ENCODE measurements at places on chromosomes 16 and 17. TPM values are rescaled to one million over a fixed set of nuclear protein-coding genes. Genes with fewer than 3 reads are reported as not detected.

DNA sequence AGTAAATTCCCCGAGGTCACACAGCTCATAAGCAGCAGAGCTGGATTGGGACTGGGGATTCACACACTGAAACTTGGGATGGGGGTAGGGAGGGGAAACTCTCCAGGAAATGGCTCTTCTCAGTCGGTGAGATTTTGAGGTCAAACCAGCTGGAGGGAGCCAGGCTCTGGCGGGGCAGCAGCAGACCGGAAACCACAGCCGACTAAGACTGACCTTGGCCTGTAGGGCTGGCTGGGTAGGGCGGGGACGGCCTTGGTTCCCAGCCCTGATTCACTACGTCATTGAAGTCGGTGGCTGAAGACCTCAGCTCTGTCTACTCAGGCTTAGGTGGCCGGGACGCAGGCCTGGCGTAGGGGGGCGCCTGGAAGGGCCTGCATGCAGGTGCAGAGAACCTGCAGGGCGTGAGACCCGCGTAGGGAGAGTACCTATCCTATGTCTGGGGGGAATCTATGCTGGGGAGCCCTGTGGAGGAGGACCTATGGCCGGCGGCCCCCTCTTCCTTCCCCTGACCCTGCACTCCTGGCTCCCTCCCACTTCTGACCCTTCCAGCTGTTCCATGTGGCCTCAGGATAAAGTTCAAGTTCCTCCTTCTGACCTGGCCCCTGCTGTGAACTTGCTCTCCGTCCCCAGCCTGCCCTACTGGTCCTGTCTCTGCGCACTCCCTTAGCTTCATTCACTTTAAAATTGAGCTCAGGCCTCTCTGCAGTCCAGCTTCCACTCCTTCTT is 11.9 kb upstream of the SLC4A1 start:
- H3K27me3 ChIP-seq = no peaks in the 10 kb centered on the region
- no peak overlapping the region for H3K4me3 ChIP-seq
- no peak overlapping the region for H3K27ac ChIP-seq
- H3K36me3 ChIP-seq = no peaks in the 10 kb centered on the region
- no peak for DNase-seq

DNA sequence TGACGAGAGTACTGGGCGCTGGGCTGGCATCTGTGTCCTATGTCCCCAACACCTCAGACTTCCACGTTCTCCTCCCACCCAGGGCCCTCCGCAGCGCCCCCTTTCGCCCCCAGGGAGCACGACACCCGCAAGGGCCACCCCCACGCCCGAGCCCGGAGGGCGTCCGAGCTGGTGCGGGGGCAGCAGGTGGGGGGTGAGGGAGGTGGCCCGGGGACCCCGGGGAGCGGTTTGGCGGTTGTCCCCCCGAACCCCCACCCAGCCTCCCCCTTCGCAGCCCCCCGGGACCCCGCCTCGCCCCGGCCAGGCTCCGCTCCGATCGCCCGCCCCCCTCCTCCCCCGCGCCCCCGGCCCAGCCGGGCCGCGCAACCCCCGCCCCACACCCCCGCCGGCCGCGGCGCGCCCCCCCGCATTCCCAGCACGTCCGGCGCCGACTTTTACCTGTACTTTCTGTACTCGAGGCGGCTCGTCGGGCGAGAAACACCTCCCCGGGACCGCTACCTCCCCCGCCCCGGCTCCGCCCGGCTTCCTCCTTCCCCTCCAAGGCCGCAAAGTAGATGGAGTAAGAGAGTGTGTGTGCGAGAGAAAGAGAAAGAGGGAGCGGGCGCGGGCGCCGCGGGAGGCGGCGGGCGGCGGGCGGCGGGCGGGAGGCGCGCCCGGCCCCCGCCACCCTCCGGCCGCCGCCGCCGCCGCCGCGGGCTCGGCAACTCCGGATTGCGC is 901 bp downstream of the CDYL2 start:
- peak; percentile 22 for DNase-seq
- H3K27ac ChIP-seq = no peak overlapping the region
- no peak overlapping the region for H3K4me3 ChIP-seq
- no peaks in the 10 kb centered on the region for H3K36me3 ChIP-seq

DNA sequence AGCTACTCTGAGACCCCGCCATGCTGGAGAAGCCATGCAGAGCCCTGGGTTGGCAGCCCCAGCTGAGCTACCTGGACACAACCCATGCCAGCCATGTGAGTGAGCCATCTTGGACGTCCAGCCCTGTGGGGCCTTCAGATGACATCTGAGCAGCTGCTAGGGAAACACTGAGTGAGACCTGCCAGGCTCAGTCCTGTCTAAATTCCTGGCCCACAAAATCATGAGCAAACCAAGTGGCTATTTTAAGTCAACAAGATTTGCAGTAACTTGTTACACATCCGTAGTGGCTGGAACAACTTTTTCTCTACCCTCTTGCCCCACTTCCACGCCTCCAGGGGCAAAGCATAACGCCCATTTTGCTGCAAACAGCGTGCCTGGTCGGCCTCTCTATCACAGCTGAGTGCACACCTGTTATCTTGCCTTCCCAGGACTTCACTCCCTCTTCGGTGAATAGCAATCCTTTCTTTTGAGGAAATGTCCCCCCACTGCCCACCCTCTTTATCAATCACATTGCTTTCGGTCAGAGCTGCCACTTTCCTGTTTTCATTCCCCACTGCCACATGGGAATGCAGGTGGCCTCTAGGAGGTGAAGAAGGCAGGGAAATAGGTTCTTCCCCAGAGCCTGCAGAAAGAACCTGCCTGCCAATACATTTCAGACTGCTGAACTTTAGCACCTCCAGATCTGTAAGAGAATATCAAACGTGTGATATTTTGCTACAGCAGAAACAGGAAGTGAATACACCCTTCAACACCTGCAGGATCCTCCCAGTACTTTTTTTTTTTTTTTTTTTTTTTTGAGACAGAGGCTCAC is 7.4 kb upstream of the SCIMP start:
- no peaks in the 10 kb centered on the region for H3K4me1 ChIP-seq
- H3K27me3 ChIP-seq = no peaks in the 10 kb centered on the region
- H3K36me3 ChIP-seq = no peaks in the 10 kb centered on the region
- no peak overlapping the region for H3K27ac ChIP-seq
- H3K4me3 ChIP-seq = no peak overlapping the region
- no peak for DNase-seq

GRCh38 chr17:81020767-81021497 is 14.0 kb upstream of the BAIAP2 start:
- no peak for DNase-seq
- H3K4me3 ChIP-seq = no peak overlapping the region
- no peaks in the 10 kb centered on the region for H3K36me3 ChIP-seq
- H3K4me1 ChIP-seq = peaks cover 18% of the 10 kb centered on the region
- H3K27ac ChIP-seq = no peak overlapping the region

GRCh38 chr16:3137267-3137666 is 2.4 kb downstream of the ZNF213 start:
- no peak overlapping the region for H3K27ac ChIP-seq
- peaks cover 6% of the 10 kb centered on the region for H3K4me1 ChIP-seq
- no peak for DNase-seq
- H3K4me3 ChIP-seq = no peak overlapping the region
- H3K27me3 ChIP-seq = no peaks in the 10 kb centered on the region

- peaks cover 33% of the 10 kb centered on the region for H3K36me3 ChIP-seq
- DNase-seq = no peak
- peak overlapping the region; percentile 88 for H3K4me3 ChIP-seq
- H3K27me3 ChIP-seq = no peaks in the 10 kb centered on the region
Observed at GRCh38 chr17:39200957-39201510, 951 bp downstream of the RPL19 start.

- no peak for DNase-seq
- H3K27ac ChIP-seq = no peak overlapping the region
- H3K36me3 ChIP-seq = no peaks in the 10 kb centered on the region
Observed at GRCh38 chr17:27256225-27257030, 37.5 kb upstream of the WSB1 start.

DNA sequence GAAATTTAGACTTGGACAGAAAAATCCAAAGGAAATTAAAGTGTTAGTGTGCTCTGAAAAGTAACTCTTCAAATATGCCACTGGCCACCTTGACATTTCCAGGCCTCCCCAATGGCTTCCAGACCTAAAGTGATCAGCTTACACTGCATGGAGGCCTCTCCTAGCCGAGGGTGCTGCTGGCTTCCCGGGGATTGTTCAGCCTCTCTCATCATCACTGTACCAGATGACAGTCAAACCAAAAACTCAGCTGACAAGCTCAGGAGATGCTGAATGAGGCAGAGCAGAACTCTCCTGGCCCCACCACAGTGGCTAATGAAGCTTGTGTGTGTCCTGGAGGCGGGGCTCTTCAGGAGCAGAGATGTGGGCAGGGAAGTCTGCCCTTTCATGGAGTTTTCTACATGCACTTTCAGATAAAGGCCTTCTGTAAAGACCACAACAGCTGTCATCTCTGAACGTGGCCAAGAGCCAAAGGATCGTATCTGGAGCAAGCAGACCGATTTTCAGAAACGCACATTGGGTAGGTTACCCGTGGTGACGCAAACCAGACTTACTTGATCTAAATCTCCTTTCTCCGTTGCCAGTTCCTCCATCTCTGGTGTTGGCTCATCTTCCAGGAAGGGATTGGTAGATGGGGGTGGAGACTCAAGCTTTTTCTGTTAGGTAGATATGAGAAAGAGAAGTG is 113.3 kb downstream of the VPS53 start:
- no peaks in the 10 kb centered on the region for H3K27me3 ChIP-seq
- peaks cover 19% of the 10 kb centered on the region for H3K4me1 ChIP-seq
- H3K27ac ChIP-seq = peak overlapping the region; percentile 55

DNA sequence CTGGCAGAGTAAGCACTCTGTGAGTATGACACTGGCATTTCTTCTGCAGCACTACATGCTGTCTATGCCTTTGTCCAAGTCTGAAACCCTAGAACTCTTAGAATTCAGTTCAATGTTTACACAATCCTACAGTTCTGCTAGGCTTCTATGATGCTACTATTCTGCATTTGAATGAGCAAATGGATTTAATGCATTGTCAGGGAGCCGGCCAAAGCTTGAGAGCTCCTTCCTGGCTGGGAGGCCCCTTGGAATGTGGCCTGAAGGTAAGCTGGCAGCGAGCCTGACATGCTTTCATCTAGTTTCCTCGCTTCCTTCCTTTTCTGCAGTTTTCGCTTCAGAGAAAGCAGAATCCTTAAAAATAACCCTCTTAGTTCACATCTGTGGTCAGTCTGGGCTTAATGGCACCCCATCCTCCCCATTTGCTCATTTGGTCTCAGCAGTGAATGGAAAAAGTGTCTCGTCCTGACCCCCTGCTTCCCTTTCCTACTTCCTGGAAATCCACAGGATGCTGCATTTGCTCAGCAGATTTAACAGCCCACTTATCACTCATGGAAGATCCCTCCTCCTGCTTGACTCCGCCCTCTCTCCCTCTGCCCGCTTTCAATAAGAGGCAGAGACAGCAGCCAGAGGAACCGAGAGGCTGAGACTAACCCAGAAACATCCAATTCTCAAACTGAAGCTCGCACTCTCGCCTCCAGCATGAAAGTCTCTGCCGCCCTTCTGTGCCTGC is at the start of gene CCL2:
CCL2 (plus strand) TSS at position 635 of the 730 bp plus-strand sequence; CDS start at position 700, 65 bp downstream.
- peak within 1 kb of the TSS; percentile 24 for H3K4me3 ChIP-seq
- no peaks in the 10 kb centered on the region for H3K4me1 ChIP-seq
- DNase-seq = peak; percentile 47
- H3K36me3 ChIP-seq = no peaks in the 10 kb centered on the region

- no peaks in the 10 kb centered on the region for H3K27me3 ChIP-seq
- DNase-seq = no peak
- H3K36me3 ChIP-seq = no peaks in the 10 kb centered on the region
- H3K4me1 ChIP-seq = no peaks in the 10 kb centered on the region
- H3K4me3 ChIP-seq = no peak overlapping the region
- H3K27ac ChIP-seq = no peak overlapping the region
Observed at GRCh38 chr16:12547608-12547922, 256.1 kb downstream of the CPPED1 start.

GRCh38 chr17:20189302-20189701 is 180.1 kb downstream of the SPECC1 start:
- no peak for DNase-seq
- H3K27ac ChIP-seq = no peak overlapping the region
- no peak overlapping the region for H3K4me3 ChIP-seq
- H3K36me3 ChIP-seq = no peaks in the 10 kb centered on the region

- no peak overlapping the region for H3K4me3 ChIP-seq
- H3K36me3 ChIP-seq = no peaks in the 10 kb centered on the region
- H3K27ac ChIP-seq = no peak overlapping the region
- DNase-seq = no peak
- no peaks in the 10 kb centered on the region for H3K27me3 ChIP-seq
Observed at GRCh38 chr17:73384926-73385325, 73.1 kb upstream of the CDC42EP4 start.

- H3K36me3 ChIP-seq = no peaks in the 10 kb centered on the region
- H3K27ac ChIP-seq = no peak within 1 kb of the TSS
- no peaks in the 10 kb centered on the region for H3K4me1 ChIP-seq
- H3K4me3 ChIP-seq = no peak within 1 kb of the TSS
- H3K27me3 ChIP-seq = peaks cover 9% of the 10 kb centered on the region
Observed at GRCh38 chr17:44004077-44004760, at the start of gene NAGS. Gene NAGS, plus strand, starts transcription at chr17:44004622. Its CDS starts 42 bp downstream, at chr17:44004664.

- H3K4me3 ChIP-seq = no peak overlapping the region
- peaks cover 3% of the 10 kb centered on the region for H3K36me3 ChIP-seq
- no peaks in the 10 kb centered on the region for H3K27me3 ChIP-seq
Observed at GRCh38 chr17:18984273-18985114, 20.1 kb downstream of the FAM83G start.

The CENPX gene
- total RNA-seq = 153 TPM

The SEZ6L2 gene
- total RNA-seq = 7.0 TPM

The ATP2A1 gene
- total RNA-seq = 3.0 TPM

The RAB26 gene
- total RNA-seq = 0.49 TPM

The FBXL16 gene
- 2.7 TPM for total RNA-seq

The INCA1 gene
- 0.72 TPM for total RNA-seq

The ZG16 gene
- not detected for total RNA-seq

The TEX19 gene
- 0.39 TPM for total RNA-seq

Data from A673 (cell line).